ENCODE measurements at places on chromosomes 2 and 18.

DNA sequence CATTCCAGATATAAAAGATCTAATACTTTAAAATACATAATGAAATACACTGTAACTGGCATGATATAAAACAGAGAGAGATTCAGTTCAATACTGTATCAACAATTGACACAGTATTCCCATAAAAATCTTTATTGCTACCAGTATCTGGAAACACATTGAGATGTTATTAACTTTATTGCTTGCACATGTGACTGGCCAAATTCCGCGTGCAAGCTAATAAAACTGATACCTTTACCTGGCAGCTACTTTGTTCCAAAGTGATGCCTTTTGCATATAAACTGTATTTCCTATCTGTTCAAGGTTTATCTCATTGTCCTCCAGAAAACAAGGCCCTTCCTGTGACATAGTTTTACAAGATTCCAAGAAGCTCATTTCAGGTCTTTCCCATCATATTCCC is 15.4 kb upstream of the REG1B start:
- DNase-seq = no peak

DNA sequence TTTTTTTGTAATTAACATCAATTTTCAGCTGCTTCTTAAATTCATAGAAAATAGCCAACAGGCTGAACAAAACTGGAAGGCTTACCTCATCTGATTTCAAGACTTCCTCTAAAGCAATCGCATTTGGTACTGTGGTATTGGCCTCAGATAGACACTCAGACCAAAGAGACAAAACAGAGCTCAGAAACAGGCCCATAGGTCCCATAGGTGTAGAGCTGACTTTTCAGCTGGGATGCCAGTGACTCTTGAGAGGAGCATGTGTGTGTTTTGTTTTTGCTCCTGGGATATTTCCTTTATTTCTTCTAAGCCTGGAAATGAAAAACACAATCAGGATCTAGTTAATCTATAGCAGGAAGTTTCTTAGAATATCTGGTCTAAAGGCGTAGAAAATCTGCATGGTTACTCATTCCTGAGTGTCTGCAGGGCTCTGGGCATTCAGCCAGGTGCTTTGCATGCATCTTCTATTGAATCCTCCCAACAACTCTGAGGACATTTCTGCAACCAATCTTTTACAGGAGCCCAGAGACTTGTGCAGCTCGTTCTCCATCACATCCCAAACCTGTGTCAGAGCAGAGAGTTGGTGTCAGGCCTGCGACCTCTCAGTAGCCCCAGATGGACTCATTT is 190.8 kb downstream of the RTP5 start:
- DNase-seq = peak; percentile 45

- no peak for DNase-seq
Observed at GRCh38 chr18:59114160-59114559, 25.5 kb upstream of the SEC11C start.

- DNase-seq = no peak
Observed at GRCh38 chr18:11487390-11487789, 122.0 kb upstream of the SLC35G4 start.

- no peak for DNase-seq
Observed at GRCh38 chr18:79283131-79283810, 112.5 kb upstream of the NFATC1 start.

DNA sequence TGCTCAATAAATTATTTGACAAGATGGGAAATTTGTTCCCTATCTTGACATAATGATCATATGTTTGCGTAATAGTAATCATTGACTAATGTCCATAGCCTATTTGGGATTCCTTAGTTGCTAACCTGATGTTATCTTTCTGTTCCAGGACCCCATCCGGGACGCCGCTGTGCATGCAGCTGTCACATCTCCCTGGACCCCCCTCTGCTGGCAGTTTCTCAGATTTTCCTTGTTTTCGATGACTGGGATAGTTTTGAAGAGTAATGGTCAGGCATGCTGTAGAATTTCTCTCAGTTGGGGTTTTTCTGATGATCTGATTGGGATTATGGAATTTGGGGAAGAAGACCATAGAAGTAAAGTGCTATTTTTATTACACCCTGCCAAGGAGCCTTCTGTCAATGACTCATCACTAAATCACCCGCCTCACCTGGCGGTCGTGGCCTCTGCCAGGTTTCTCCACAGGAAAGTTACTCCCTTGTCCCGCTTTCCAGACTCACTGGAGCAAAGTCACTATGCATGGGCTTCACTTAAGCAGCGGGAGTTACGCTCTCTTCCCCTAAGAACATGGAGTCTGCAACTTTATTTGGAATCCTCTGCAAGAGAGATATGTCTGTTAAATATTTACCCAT is 19.9 kb upstream of the TMEM18 start:
- no peak for DNase-seq

DNA sequence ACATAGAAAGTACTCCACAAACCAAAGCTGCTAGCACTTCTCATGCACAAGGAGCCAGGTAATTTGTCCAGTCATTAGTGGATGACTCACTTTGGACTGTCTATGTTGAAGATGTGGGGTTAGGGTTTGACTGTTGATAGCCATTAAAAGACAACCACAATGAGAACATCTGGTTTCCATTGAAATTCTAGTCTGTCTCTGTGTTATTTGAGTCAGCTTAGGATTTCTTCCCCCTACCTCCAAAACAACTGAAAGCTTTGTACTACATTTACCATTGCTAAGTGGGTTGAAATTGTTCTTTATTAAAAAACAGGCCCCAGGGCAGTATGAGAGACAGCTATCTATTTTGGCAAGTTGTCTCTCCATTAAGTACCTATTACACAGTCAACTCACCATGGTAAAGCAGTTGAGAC is 50.2 kb upstream of the ANKRD44 start:
- DNase-seq = peak; percentile 79

GRCh38 chr2:48268671-48269070 is 261.3 kb upstream of the STON1 start:
- no peak for DNase-seq

DNA sequence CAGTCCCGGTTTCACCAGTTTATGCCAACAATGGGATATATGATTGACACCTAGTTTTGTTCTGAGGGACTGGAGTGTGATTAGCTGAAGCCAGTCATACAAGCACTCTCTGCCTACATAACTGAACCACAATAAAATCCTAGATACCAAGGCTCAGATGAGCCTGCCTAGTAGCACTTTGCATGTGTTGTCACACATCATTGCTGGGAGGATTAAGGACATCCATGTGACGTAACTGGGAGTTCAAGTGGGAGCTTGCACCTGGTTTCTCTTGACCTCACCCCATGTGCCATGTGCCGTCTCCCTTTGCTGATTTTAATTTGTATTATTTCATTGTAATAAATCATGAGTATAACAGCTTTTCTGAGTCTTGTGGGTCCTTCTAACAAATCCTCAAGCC is 90.3 kb downstream of the TMEM163 start:
- no peak for DNase-seq

GRCh38 chr2:178491612-178492011 is 11.4 kb downstream of the PLEKHA3 start:
- DNase-seq = no peak

DNA sequence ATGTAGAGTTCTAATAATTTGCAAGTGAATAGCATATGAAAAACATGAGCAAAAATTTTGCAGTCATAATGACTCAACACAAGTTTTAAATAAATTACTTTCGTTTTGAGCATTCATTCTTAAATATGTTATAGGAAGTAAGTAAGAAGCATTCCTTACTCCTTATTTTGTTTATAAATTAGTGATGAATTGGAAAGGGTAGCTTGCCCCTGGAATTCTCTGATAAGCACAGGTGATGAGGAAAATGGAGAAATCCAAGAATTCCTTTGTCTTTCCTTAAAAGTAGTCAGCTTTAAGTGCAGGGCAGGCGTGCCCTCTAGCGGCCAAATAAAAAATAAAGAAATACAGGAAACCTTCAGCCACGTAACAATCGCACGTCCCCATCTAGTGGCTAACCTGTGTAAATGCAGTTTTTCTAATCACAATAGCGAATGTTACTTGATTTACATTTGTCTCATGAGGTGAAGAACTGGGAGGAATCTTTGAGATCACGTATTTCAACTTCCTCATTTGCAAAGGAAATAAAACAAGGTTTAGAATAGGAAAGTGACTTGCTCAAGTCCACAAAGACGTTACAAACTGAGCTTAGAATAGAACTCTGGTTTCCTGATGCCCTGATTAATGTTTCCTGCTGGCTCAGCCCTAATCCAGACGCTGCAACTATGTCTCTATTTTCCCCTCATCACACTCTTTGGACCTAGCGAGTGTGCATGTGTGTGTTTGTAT is 47.2 kb upstream of the ZNG1B start:
- DNase-seq = peak; percentile 51

DNA sequence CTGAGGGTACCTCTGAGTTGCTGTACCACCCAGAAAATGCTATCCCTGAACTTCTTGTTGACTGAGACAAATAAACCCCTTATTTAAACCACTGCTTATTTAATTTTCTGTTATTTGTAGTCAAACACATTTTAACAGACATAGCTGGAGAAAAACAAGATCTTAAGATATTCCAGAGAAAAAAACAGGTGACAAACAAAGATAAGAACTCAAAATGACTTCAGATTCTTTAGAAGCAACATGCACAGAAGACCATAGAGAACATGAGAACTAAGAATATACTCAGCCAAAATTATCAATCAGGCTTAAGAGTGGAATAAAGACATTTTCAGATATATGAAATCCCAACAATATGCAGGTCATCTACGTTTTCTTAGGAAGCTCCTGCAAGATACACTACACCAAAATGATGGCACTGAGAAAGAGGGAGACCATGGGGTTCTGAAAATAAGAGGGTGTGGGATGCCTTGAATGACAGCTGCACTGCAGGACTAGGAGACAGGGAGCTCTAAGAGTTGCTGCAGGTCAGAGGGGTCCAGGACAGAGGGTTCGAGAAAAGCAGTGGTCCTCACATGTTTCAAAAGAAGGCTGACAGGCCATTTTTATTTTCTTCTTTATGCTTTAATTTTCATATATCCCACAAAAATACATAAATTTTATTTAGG is 38.4 kb downstream of the ADAM17 start:
- no peak for DNase-seq

- DNase-seq = peak; percentile 90
Observed at GRCh38 chr2:47488870-47489584, 86.1 kb downstream of the MSH2 start.

DNA sequence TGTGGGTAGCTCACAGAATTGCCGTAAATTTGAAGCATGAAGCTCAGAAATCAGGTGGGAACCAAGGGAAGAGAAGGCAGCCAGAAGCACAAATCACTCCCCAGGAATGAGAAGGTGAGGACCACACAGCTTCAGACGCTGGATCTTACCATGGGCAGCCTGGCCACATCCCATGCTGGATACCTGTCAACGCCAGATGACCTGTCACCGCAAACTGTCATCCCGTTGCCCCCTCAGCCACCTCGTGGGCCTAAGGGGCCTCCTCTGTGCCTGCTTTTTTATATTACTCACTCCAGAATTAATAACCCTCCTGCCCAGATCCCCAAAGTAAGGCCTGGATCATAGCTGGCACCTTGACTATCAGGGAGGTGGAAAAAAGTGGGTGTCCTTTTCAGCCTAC is 129.9 kb upstream of the MSH6 start:
- no peak for DNase-seq

DNA sequence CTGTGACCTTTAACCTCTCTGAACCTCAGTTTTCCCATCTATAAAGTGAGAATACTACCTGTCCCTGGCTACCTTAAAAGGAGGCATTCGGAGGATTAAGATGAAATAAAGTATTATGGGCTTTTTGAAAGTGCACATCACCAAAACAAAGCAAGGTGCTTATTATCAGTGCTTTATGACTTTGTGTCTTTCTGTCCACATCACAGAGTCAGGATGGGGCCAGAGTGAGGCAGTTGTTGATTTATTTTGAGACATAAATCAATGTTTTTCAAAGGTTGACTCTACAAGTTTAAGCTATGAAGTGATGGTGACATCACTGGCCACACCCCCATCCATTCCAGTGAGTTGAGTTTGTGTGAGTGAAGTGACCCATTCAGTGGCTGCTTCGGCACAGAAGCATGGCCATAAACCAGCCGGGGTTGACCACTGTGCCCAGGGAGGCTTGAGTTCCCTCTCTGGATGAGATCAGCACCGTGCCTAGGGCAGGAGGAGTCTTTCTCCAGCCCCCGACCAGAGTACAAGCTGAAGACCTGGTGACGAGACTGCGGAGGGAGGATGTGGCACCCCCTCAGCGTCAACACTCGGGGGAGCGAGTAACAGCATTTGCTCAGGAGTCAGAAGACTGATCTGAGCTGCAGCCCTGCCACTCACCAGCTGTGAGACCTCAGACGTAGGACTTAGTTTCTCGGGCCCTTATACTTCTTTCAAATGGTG is 89.0 kb upstream of the PPP1CB start:
- no peak for DNase-seq

GRCh38 chr2:173979751-173980351 is 14.7 kb upstream of the SP3 start:
- no peak for DNase-seq

DNA sequence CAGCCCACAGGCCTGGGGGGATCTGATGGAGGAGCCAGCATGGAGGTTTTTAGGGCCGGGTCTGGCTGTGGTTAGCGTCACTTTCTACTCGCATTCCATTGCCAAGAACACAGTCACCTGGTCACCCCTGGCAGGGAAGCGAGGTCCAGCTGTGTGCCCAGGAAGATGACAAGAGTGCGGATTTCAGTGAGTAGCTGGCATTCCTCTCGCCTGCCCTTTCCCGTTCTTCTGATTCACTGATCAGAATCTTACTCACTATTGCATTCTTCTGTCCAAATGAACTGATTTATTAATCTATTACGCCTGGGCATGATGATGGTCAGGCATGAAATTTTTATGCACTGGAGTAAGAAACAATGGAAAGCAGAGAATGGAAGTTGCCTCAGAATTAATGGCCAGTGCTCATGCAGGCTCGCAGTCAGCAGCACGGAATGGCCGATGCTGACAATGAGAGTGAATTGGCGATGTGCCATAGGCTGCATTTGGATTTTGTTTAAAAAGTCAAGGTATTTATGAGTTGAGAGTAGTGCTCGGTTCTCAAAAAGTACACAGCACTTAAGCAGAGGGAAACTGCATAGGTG is 76.4 kb upstream of the MGAT5 start:
- DNase-seq = peak; percentile 69

- no peak for DNase-seq
Observed at GRCh38 chr2:45918463-45919159, 267.1 kb downstream of the PRKCE start.

DNA sequence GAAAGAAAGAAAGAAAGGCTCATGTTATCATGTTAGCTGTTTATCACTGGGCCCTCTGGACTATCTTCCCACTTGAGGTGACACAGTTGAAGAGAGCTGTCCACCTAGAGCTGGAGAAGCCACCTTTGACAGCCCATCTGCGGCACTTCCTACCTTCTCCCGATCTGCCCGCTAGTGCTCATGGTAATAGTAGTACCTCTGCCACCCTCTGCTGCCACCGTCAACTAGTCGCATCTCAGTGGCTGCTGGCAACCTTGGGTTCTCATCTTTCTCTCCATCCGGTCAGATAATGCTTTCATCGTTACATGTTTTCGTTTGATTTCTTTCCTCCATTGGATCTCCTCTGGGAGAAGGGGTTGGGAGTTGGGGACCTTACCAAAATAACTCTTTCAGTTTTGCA is 63.2 kb upstream of the COPS8 start:
- DNase-seq = no peak

- no peak for DNase-seq
Observed at GRCh38 chr2:223439786-223440185, 162.4 kb downstream of the SCG2 start.

Measured in mammary epithelial cell (primary cell).